ENCODE measurements at places on chromosomes 5 and 9.
A peak's percentile ranks its signal among the peaks of the same experiment; 100 is the strongest.

- no peak for DNase-seq
Observed at GRCh38 chr5:109823597-109823996, 133.9 kb downstream of the MAN2A1 start.

DNA sequence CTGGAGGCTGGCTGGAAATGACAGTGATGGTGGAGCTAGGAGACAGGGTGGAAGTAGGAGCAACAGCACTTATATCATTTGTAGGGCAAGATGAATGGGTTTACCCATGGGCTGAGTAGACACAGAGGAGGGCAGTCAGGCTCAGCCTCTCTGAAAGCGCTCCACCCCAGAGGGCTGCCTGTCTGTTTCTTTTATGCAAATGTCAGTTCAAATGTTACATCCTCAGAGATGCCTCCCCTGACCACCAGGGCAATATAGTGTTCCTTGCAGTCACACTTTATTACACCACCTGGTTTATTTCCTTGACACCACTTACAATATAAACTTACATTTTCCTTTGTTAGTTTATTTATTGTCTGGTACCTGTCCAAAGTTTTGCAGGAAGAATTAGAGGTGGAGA is 159.5 kb upstream of the IL12B start:
- DNase-seq = no peak

DNA sequence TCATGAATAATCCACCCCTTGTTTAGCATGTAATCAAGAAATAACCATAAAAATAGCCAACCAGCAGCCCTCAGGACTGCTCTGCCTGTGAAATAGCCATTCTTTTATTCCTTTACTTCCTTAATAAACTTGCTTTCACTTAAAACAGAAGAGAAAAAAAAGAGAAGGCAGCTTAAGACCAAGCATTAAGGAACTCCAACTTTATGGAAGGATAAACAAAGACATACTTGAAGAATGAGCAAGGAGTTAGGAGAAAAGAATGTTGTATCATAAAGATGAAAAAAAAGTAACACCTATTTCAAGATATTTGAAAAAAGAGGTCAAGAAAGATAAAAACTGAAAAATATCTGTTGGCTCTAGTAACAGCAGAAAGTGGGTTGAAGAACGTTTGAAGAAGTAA is 107.6 kb downstream of the RNF180 start:
- DNase-seq = no peak

GRCh38 chr5:88405783-88406182 is 137.1 kb upstream of the TMEM161B start:
- no peak for DNase-seq

DNA sequence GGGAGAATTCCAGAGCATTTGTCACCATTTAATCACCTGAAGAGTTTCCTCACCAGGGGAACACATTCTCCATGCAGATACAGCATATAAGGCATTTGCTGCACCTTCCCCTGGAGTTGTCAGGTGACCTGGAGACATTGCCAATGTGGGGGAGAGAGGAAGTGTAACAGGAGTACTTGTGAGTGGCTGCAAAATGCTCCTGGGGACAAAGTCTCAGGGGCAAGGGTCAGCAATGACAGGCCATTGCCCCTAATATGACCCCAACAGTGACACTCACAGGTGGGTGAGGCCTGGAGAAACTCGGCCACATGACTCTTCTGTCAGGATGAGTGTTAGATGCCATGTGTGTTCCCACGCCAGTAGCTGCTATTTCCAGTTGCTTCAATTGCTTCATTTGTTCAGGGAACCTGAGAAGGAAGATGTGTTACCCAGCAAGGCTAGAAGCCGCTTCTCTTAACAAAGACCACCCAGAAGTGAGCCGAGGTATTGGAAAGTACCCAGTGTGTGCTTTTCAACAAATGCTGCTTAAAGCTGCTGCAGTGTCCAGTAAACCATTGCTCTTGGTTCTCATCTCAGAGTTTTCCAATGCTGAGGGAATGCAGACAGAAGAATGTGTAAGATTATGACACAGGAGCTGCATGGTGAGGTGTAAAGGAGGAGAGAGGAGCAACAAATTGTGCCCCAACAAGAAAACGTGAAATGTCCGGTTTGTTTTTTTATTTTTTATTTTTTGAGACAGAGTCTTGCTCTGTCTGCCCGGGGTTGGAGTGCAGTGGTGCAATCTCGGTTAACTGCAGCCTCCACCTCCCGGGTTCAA is 128.2 kb upstream of the SLC44A1 start:
- DNase-seq = peak; percentile 63

DNA sequence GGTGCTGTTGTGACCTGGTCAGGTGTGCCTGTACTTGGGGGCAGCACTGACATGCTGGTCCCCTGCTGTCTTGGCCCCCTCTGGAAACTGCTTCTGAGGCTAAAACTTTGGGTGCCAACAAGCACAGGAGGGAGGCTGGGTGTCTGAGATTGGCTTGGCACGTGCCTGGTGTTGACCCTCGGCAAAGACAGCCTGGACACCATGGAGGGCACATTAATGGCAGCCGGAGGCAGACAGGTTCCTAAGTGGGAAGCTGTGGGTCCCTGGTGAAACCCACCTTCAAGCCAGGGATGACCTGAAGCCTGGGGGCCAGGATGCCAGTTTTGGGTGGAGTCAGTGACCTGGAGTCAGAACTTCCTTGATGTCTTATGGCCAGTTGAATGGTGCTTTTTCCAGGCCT is 894.1 kb downstream of the PTPRD start:
- no peak for DNase-seq

- DNase-seq = no peak
Observed at GRCh38 chr9:137454145-137454596, 5.0 kb downstream of the NSMF start.

- DNase-seq = no peak
Observed at GRCh38 chr9:69465473-69465872, 140.5 kb downstream of the ENTREP1 start.

DNA sequence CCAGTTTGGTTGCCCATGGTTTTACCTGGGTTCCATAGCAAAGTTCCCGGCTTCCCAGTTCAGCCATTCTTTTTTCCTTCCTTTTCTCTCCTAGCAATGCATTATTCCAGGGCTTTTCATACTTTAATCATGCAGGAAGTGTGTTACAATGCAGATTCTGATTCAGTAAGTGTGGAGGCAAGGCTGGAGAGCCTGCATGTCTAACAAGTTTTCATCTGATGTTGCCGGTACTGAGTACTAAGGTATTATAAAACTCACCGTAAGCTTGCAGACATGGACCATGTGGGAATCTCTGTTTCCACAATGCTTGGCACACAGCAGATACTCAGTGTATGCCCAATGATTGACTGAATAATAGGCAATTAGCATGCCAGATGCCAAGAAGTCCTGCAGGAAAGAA is 102.9 kb upstream of the SHB start:
- DNase-seq = peak; percentile 59

- DNase-seq = peak; percentile 6
Observed at GRCh38 chr9:31210978-31211570, 1173.4 kb upstream of the ACO1 start.

- DNase-seq = no peak
Observed at GRCh38 chr5:79893976-79894375, 97.1 kb downstream of the MTX3 start.

DNA sequence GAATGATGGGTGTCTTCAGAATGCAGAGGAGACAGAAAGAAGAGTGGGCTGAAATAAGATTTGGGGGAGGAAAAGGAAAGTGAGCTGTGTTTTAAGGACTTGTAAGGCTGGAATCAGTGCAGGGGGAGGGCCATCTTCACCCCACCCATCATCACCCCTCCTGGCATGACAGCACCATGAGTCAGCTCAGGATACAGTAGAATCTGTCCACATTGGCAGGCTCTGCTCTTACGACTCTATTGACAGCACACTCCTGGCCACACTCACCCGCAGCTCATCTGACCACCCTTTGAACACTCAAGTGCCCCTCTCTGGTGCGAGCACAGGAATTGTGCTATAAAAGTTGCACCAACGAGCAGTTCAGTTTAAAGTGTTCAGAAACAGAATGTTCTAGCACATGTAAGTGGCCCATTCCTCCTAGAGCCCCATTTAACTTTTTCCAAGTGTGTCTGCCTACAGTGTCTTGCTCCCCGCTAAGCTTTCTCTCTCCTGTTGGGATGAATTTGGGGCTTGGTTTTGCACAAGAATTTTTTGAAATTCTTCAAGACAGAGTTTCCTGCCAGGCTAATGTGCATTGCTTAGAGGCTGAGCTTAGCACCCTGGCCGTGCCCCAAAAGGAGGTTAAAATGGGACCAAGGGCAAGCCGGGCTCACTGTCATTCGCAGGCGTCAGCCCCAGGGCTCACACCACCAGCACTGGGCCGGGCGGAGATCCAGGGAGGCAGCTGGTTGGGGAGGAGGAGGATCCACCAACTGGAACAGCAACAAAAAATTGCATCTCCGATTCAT is 12.0 kb downstream of the ADRA1B start:
- DNase-seq = no peak

GRCh38 chr9:70228611-70229010 is 30.2 kb upstream of the SMC5 start:
- no peak for DNase-seq

GRCh38 chr5:1172007-1172581 is 29.3 kb upstream of the SLC6A19 start:
- DNase-seq = no peak

- peak; percentile 38 for DNase-seq
Observed at GRCh38 chr9:120348951-120349429, 231.0 kb downstream of the CDK5RAP2 start.

- DNase-seq = peak; percentile 16
Observed at GRCh38 chr5:138369706-138370105, 17.2 kb downstream of the KDM3B start.

GRCh38 chr5:140043508-140043872 is 391 bp upstream of the NRG2 start:
- DNase-seq = no peak

GRCh38 chr9:4315582-4316215 is 15.8 kb upstream of the GLIS3 start:
- DNase-seq = peak; percentile 85

DNA sequence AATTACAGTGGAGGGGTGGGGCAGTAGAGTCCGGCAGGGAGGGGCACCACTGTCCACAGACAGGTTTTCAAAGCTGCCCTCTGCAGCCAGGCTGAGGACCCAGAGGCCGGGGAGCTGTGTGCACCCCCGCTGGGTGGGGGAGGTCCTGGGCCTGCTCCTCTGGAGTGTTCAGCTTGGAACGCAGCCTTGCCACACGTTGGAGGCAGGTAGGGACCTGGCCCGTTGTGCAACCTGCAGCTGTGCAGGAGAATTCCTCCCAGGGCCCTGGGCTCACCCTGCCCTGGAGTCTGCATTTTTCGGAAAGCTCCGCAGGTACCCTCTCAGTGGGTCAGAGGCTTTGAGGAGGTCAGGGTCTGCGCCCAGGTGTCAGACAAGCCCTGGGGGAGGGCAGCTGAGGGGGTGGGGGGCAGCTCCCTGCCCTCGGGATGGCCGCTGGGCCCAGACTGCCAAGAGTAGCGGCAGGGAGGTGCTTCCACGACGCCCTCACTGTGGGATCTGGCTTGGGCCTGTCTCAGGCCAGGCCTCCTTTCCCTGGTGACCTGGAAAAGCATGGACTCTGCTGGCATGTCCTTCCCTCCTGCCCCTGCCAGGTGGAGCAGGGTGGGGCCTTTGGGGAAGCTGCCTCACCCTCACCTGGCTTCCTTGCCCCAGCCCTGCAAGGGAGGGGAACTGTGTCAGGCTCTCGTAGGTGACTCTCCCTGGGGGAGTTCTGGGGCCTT is 29.5 kb downstream of the RXRA start:
- DNase-seq = peak; percentile 90

DNA sequence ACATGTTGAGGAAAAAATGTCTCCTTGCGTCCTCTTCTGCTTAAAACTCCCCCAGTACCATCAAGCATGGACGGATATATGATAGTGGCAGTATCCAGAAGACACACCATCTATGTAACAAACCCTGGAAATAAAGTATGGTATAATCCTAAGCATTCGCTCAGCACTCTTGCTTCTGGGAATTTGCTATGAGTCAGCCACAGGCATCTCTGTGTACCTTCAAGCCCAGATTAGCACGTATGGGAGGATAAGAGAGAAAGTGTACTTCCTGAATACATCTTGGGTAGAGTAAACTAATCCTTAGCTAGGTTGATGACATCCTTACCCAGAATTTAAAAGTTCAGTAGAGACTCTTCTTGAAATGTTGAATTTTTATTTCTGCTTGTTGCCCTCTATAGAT is 71.2 kb downstream of the GHR start:
- peak; percentile 31 for DNase-seq

DNA sequence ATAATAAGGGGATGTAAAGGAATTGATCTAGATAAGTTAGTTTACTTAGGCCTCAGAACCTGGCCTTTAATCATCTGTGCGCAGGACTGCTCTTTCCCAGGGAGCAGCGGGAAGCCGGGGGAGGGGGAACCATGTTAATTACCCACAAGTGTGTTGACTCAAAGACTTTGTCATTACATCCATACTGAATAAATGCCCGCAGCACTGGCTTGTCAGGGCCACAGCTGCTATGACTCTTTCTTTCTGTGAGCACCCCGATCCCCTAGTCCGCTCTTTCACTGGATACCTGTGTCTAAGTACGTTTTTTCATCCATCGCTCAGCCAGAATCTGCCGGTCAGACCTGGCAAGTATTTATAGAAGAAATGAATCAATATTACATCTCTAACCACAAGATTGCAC is 249.3 kb upstream of the DMRT1 start:
- DNase-seq = no peak

DNA sequence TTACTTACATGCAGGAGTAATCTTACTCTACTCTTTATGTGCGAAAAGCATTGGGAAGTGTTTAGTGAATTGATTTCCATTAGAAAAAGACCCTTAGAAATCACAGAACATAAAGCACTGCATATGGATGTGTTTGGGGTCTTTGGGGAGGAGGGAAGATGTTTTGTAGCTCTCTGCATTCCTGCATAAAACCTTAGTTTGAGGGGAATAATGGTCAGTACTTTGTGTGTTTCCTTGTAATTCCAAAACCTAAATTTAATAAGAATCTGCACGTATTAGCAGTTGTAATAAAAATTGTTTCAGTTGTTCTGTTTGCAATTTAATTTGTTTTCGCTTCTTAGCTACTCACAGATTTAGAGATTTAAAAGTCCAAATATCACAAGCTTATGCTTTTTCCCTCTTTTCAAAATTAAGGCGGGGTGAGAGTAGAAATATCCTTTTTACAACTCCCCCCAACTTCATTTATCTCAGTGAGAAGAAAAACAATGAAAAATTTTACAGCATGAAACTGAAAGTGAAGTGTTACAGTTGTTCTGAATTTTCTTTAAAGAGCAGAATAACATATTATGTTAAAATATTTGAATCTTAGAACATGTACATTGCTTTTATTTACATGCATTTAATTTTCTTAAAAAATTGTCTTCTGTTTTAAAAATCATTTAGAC is 143.8 kb downstream of the SMARCA2 start:
- DNase-seq = no peak

GRCh38 chr5:112372543-112372942 is 46.5 kb downstream of the EPB41L4A start:
- no peak for DNase-seq

DNA sequence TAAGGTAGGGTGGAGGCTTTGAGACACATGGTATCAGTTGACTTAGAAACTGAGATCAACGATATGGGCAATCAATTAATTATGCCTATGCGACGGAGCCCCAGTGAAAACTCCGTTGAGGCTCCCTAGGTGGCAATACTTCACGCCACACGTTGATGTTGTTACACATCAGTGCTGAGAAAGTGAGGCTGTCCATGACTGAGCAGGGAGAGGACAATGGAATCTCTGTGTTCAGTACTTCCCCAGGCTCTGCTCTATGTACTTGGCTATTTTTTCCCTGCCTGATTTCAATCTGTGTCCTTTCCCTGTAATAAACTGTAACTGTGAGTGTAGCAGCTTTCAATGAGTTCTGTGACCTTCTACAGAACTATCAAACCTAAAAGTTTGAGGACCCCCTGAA is 211.7 kb downstream of the SNCAIP start:
- DNase-seq = no peak

- no peak for DNase-seq
Observed at GRCh38 chr5:73668017-73668416, 42.0 kb downstream of the ARHGEF28 start.
